Anterior cingulate cortex (tissue), 58 donors: ENCODE measurements at places on chromosomes 11 and 22.

GRCh38 chr11:125393331-125393730 lies 102.7 kb downstream of the FEZ1 start:
- no peak for DNase-seq

- peak; percentile 6 for DNase-seq
Measured at GRCh38 chr11:112588252-112588694, 327.6 kb upstream of the PLET1 start.

DNA sequence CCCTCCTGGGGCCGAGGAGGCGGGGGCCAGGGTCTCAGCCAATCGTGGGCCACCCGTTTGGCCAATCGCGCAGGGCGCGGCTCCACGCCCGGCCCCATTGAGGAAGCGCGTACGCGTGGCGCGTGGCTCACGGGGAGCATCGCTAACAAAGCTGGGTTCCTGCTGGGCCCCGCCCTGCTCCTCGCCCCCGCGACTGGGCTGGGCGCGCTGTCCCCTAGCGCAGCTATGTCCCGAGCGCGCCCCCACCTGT lies 614 bp upstream of the ASCL2 start:
- no peak for DNase-seq

DNA sequence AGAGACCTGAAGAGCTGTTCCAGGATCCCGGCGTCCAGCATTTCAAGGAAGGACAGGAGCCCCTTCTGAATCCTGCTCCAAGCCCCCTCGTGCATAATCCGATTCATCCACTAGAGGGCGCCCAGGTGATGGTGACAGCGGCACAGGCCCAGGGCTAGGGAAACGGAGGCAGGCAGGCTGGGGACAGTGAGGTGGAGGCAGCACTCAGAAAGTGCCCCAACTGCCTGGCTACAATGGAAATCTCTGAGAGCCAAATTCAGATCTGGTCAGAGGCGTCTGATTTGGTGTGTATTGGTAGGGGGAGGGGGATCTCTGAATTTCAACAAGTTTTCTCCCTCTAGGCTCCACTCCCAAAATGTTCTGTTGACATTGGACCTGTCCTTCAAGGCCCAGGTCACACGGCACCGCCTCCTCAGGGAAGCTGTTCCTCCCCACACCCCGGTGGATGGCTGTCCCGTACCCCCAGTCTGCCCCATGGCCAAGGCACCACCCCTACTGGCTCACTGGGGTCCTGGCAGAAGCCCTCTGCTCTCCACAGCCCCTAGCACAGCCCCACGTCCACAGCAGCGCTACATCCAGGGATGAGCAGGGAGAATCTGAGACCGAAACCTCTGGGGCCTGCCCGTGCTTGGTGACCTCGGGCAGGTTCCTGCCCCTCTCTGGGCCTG lies 142.9 kb downstream of the CRYBB2 start:
- peak; percentile 21 for DNase-seq

GRCh38 chr22:32903507-32903906 lies 102.0 kb downstream of the TIMP3 start:
- DNase-seq, result no peak

- no peak for DNase-seq
Measured at GRCh38 chr11:78166855-78167469, 21.5 kb downstream of the KCTD21 start.

GRCh38 chr11:95486979-95487378 lies 256.0 kb upstream of the SESN3 start:
- peak; percentile 4 for DNase-seq

DNA sequence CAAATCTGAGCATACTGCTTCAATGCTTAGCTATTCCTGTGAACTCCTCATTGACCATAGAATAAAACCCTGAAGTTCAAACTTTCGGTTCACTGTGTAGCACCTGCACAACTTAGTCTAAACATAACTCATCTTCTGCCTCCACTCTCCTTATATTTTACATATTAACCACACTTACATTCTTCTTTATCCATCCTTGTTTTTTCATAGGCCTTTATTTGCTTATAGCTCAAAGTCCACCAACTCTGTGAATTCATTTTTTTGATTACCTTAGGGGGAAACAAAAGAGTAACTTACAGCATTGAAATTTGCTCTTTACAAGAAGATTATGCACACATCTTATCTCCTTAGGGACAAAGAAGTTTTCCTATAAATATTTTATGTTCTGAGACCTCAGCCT lies 521.6 kb upstream of the FAT3 start:
- no peak for DNase-seq

- DNase-seq, result no peak
Measured at GRCh38 chr11:125621995-125622394, 3.0 kb upstream of the CHEK1 start.

- DNase-seq, result no peak
Measured at GRCh38 chr11:27239305-27239942, 123.6 kb downstream of the CCDC34 start.

- DNase-seq, result no peak
Measured at GRCh38 chr11:46526216-46527215, 67.3 kb downstream of the AMBRA1 start.

- no peak for DNase-seq
Measured at GRCh38 chr11:14518820-14519219, 1.4 kb downstream of the PSMA1 start.

DNA sequence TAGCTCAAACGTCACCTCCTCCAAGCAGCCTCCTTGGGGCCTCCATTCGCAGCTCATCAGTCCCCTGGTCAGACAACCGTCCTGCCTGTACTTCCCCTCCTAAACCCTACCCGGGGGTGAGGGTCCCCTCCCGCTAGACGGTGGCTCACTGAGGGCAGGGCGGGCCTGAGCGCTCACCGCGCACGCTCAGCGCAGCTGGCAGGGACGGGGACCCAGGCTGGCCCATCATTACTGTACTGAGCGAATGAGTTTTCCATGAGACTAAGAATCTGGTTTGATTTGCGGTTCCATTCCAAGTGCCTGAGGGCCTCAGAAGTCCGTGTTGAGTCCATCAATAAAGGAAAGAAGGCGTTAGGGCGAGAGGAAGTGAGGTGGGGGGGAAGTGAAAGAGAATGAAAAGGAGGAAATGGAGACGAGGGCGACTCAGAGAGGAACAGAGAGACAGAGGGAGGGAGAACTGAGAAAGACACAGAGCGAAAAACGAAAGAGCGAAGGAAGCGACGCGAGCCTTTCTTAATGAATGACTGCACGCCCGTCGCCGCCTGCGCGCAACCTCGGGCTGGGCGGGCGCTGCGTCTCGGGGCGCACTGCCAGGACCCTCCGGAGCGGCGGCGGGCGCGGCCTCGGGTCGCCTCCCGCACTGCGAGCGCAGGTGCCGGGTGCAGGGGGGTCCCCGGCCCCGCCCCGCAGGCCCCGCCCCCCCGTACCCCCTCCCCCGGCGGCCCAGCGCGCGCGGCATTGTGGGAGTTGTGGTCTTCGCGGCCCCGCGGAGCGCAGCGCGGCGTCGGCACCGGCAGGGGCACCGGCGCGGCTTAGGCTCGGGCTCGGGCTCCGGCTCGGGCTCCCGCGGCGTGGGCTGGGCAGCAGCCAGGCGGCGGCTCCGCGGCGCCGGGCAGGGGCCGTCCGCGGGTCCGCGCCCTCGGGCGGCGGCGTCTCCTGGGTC lies at the start of gene ASPHD2:
Gene ASPHD2, plus strand, starts transcription at position 746 of the 943 bp plus-strand sequence. CDS start 4,356 bp downstream, outside the sequence.
- peak; percentile 64 for DNase-seq

- no peak for DNase-seq
Measured at GRCh38 chr11:94762208-94762607, 5.9 kb upstream of the AMOTL1 start.

GRCh38 chr22:26585104-26585790 lies 4.7 kb downstream of the TPST2 start:
- no peak for DNase-seq

GRCh38 chr22:33465554-33465953 lies 407.4 kb upstream of the SYN3 start:
- peak; percentile 2 for DNase-seq

DNA sequence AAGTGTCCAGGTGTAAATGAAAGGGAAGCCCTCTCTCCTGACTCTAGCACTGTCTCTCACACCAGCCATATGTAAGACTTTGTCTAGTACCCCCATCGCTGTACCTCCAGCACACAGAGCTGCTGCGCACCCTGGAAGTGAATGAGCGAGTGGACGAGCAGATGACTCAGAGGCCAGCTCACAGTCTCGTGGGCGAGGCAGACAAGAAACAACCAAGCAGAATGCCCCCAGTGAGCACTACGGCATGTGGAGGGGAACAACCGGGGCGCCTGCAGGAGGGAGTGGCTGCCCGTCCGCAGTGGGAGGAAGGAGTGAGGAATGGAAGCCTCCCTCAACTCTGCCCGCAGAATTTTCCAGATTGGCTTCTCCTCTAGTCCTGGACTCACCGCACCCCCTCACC lies 46.4 kb downstream of the MCM5 start:
- no peak for DNase-seq

GRCh38 chr11:2564008-2564530 lies 119.3 kb downstream of the KCNQ1 start:
- no peak for DNase-seq
